ENCODE measurements at places on chromosomes 7 and 10. TPM values are rescaled to one million over a fixed set of nuclear protein-coding genes. Genes with fewer than 3 reads are reported as not detected.

Gene HOXA4
- 1.2 TPM for total RNA-seq

Gene CFAP58
- total RNA-seq: 0.10 TPM

Gene FKBP6
- not detected for total RNA-seq

Gene TM9SF3
- 90.2 TPM for total RNA-seq

Gene FBXO24
- 0.51 TPM for total RNA-seq

Gene ASAH2B
- total RNA-seq: 4.6 TPM

Gene SP8
- not detected for total RNA-seq

Gene ATOH7
- 0.20 TPM for total RNA-seq

Data from A549 treated with GW870086 at 1 μM for 4 hours (cell line).